ENCODE measurements at places on chromosomes 11 and 22.

DNA sequence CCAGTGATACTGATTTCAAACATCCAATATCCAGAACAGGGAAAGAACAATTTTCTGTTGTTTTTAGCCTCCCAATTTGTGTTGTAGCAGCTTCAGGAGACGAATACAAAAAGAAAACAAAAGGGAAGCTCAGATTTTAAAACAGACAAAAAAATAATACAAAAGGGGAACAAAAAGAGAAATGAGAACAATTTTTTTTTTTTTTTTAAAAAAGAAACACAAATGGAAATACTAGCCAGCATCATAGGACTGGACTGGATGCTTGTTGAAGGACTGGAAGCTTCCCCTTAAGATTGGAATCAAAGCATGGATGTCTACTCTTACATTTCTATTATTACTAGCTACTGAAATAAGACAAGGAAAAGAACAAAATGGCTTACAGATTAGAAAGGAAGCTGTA is 46.5 kb upstream of the SORL1 start:
- DNase-seq = no peak

GRCh38 chr11:95375886-95376285 is 144.9 kb upstream of the SESN3 start:
- DNase-seq = peak; percentile 94

- no peak for DNase-seq
These were observed 8.4 kb upstream of the OMP start for GRCh38 chr11:77093987-77094840.

- no peak for DNase-seq
These were observed 56.5 kb upstream of the FIBIN start for GRCh38 chr11:26937386-26937785.

- no peak for DNase-seq
These were observed 3.8 kb downstream of the GAS2L1 start for GRCh38 chr22:29310065-29310862.

- no peak for DNase-seq
These were observed 23.8 kb upstream of the NUCB2 start for GRCh38 chr11:17252704-17253103.
